Stimulated activated CD4-positive, alpha-beta T cell treated with anti-CD3 and anti-CD28 coated beads, TNF-alpha, amount 100 ng/mL, for 4 hours (primary cell): ENCODE measurements at places on chromosomes 4 and X.

- DNase-seq: no peak
Measured at GRCh38 chr4:28092610-28093009, 1232.0 kb downstream of the STIM2 start.

GRCh38 chrX:45621376-45622041, 420.8 kb upstream of the DIPK2B start:
- DNase-seq: no peak

DNA sequence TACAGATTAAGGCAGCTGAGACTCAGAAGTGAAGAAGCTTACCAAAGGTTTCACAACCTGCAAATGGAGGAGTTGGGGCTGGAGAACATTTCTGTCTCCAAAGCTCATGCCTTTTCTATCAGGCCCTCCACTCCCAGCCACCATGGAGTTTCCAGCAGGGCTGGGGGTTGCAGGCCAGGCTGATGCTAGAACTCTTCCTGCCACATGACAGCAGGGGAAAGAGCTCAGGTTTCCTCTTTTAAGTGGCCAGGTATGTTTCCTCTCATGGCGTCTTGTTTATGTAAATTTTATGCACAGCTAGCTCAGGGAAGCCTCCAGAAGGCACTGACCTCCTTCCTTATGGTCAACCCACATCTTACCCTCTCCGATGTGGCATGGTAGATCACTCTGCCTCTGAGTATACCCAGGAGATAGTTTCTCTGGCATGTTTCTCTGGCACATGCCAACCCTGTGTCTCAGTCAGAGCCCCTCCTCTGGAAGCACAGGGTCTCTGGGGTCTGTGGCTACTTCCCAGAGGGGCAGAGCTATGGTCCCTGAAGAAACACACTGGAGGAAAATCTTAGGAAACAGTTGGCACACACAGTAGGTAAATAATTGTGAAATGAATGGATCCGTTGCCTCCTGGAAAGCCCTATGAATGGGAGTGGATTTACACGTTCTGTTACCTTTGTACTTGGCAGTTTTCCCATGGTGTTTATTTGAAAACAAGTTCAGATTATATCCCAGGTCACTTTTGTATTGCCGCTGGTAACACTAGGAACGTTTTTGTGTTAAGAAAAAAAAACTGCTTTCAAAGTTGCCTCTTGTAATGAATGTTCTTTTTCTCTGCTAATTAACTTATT, 28.9 kb downstream of the PDK3 start:
- DNase-seq: no peak

GRCh38 chr4:40749717-40750460, at the start of gene NSUN7:
Gene NSUN7, plus strand, starts transcription at chr4:40749955. Its CDS starts 739 bp downstream, at chr4:40750694.
- DNase-seq: no peak

DNA sequence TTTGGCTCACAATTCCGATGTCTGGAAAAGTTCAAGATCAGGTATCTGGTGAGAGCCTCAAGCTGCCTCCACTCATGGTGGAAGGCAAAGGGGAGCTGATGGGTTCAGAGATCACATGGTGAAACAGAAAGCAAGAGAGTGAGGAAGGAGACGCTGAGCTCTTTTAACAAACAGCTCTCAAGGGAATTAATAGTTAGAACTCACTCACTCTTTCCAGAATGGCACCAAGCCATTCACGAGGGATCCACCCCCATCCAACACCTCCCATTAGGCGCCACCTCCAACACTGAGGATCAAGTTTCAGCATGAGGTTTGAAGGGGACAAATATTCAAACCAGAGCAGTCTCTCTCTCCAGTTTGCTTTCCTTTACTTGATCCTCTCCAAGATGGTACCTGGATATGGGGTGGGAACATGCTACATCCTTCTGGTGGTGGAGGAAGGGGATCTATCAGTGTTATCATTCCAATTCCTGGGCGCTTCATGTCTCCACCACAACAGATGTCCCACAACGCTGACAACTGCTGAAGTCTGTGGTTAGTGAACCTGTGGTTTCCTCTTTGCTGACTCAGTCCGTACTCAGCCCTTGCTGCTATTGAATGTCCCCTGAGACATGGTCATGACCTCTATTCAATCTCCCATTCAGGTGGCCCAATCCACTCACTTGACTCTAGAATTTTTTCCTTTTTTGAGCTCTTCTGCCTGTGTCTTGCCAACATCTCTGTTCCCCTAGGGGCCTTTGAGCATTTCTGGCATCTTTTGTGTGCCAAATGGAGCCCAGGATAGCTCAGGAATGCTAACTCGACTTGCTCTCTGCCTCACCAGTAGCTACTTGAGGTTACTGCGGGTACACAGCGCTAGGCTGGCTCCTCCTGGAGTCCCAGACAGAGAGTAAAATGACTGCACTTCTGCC, 395.2 kb downstream of the MID1IP1 start:
- no peak for DNase-seq

DNA sequence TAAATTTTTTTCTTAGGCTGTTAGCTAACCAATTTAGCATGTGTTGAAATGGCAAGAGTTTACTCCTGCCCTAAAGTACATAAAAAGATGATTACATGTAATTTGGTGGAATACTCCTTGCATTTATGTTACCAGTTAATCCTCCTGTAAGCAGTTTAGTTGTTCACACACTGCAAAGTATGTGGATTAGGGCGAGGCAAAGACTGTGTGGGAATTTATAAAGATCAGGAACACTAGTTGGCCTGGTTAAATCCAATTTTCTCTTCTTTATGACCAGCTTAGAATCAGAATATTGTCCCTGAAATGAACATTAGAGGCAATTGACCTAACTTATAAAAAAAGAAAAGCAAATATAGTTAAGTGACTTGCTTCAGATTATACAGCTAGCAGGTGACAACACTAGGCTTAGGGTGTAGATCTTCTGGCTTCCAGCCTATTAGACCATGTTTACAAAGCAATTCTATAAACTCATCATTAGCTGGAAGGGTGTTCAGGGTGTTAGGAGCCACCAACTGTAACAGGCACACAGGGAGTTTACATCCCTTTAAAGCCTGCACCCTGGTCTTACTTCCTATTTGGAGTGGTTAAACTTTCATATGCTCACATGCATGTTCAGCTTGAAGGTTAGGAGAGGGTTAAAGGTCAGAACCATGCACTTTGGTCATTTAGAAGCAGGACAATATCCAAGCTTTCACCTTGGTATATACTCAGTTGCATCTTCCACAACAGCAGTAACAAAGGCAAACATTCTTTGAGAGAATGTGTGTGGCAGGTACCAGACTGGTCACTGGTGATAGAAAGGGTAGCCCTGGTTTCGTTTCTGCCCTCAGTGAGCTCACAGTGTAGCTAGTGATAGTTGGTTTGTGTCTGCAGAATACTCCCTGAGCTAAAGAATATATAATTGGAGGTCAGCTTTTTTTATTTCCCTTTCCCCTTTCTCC, 72.6 kb downstream of the GC start:
- no peak for DNase-seq

DNA sequence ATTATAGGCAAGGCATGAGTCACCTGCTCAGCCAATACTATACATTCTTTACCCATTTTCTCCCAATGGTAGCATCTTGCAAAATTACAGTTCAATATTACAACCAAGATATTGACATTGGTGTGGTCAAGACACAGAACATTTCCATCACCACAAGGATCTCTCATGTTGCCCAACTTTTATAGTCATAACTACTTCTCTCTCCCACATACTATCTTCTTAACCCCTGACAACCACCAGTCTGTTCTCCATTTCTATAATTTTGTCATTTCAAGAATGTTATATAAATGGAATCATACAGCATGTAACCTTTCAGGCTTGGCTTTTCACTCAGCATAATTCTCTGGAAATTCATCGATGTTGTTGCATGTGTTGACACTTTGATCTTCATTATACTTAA, 144.9 kb downstream of the ENOX2 start:
- DNase-seq: no peak

DNA sequence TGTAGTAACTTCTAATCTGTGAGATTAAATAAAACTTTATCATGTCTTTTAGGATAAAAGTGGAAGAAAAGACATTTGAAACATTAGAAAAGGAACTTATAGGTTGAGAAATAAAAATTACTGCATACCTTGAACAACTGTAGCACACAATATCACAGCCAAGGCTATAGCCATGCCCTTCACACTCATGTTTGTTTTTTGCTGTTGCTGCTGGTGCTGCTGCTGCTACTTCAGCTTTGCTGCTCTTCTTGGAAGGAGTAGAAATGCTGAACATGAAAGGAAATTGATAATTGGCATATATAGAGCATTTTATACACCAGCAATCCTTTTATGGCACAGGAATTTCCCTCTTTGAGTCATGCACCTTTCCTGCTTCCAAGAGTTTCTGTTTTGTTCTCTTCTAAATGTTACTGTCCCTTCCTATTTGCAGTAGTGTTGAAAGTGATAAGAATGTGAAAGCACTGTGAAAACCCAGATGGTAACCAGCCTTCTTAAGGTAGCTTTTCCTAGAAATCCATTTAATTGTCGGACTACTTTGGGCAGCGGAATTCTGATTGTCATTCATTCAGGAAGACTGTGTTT, at the start of gene CXCL11:
CXCL11 (minus strand) TSS at position 272 of the 582 bp plus-strand sequence; CDS start at position 189, 83 bp downstream.
- no peak for DNase-seq

DNA sequence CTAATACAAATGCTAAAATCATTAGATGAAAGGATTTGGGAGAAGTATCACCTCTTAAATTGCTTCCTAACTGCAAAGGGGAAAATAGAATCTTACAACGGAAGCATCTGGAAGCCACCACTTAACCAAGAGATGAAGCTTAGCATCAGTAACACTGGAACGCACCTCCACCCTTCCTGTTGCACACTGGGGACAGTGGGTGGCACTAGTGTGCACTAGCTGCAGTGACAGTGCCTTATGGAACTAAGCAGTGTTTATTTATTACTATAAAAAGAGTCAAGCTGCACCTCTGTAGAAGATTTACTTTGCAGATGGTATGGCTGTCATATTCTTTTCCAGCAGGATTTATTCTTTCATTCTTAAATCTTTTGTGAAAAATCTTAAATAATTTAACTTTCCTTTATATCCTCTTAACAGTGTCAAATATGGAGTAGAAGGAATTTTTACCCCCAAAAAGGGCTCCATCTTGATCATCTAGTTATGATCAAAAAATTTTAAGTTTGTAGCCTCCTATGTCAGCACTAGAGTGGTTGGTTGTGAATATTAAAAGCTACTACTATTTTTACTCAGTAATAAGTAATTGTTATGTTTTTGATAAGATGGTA, 76.7 kb downstream of the SCD5 start:
- DNase-seq: no peak

DNA sequence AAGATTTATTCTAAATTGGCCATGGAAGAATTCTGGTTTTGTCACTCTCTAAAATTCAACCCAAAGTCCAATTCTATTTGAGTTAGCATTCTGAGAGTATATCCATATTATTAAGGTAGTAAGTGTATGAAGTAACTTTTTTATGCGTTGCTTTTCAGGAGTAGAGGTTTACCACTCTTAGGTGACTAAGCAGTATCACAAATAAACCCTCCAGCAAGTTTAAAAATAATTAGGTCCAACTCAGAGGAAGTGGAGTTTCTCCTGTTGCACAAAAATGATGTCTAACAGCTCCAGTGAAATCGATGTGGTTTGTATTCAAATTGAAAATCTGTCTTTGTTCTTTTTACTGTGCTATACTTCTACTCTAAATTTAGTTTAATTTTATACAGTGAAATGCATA, 6.6 kb downstream of the SCML1 start:
- no peak for DNase-seq

DNA sequence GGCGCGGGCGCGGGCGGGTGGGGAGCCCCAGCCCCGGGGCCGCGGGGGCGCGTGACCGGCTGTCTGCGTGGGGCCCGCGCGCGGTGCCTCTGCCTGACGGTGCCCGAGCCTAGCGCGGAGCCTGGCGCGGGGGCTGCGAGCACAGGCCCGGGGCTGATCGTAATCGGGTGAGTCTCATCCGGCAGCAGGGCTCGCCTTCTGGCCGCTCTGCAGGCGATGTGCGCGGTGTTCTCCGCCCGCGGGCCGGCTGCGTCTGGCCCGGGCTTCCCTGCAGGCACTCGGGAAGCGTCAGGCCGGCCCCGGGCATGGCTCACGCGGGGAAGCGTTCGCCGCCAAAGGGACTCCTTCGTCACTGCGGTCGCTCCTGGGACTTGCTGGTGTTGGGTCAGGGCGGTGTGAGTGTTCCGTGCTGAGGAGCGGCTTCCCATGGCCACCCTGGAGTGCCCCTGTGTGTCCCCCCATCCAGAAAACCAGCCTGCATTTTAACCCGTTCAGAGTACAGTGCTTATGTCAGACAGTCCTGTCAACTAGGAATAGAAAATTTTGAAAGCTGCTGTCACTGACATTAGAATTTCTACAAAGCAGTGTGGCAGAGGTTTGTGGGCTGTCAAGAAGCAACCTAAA, 40.6 kb downstream of the FAM149A start:
- DNase-seq: no peak

DNA sequence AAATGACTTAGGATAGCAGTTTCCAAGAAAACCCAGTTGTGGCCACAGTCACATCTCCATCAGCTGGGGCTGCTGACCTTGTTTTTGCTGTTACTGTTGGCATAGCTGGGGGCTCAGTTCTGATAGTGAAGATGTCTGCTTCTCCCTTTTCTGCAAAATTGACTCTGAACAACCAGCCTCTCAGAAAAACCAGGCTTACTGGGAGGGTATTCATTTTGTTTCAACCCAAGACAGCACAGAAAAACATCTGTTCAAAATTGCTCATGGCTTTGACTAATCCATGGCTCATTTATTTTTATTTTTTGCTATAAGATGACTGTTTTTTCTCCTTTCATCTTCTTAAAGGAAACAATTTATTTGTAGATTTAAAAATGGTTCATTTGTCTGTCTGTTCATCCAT, 53.1 kb downstream of the RASL11B start:
- DNase-seq: no peak

DNA sequence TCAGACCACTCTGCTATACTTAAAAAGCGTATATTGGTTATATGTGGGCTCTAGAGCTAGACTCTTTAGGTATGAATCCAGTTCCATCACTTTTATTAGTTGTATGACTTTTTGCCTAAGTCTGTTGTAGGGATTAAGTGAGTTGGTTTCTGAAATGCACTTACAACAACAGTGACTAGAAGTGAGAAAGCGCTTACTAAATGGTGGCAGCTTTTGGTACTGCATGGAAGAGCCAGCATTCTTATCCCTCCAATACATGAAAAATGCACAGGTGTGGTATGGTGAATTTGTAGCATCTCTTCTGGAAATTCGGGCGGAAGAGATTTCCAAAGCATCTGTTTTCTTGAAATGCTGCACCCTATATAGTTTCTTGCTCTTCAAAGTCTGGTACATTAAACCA, 117.1 kb downstream of the SPANXA1 start:
- DNase-seq: no peak

DNA sequence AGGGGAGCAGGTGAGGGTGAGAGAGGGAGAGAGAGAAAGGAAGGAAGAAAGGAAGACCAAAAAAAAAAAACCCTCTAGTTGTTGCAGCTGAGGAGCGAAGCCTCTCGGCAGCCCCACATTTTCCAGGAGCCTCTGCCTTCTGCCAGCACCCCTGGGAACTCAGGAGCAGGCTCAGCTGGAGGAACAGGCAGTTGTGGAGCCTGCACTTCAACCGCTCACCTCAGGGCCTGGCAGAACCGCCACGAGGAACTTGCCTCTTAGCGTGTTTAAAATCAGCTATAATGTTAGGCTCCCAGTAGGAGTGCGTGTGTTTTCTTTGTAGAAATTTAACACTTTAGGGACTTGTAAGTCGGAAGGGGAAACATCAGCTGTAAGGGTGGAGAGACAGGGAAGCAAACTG, 65.7 kb downstream of the SEL1L3 start:
- no peak for DNase-seq

GRCh38 chr4:17188125-17188524, 289.7 kb upstream of the LDB2 start:
- no peak for DNase-seq

- no peak for DNase-seq
Measured at GRCh38 chr4:72451349-72451748, 117.7 kb downstream of the ADAMTS3 start.

- no peak for DNase-seq
Measured at GRCh38 chr4:41175794-41176193, 38.5 kb downstream of the APBB2 start.

GRCh38 chrX:10676235-10676957, 56.0 kb upstream of the MID1 start:
- no peak for DNase-seq
